ENCODE measurements at places on chromosomes 12 and 14. TPM values are rescaled to one million over a fixed set of nuclear protein-coding genes. Genes with fewer than 3 reads are reported as not detected.

BCL11B gene
- not detected for total RNA-seq

TAS2R9 gene
- total RNA-seq: not detected

NUAK1 gene
- total RNA-seq: 3.7 TPM

SCYL2 gene
- total RNA-seq: 27.1 TPM

TMEM260 gene
- 12.5 TPM for total RNA-seq

USP15 gene
- total RNA-seq: 12.6 TPM

KRT82 gene
- total RNA-seq: not detected

VDR gene
- 10.4 TPM for total RNA-seq

PSEN1 gene
- total RNA-seq: 31.4 TPM
